Epithelial cell of alveolus of lung (primary cell): ENCODE measurements at places on chromosomes 2 and 18. TPM values are rescaled to one million over a fixed set of nuclear protein-coding genes. Genes with fewer than 3 reads are reported as not detected.

Gene CXXC1
- 38.3 and 39.3 TPM in 2 replicates for total RNA-seq

Gene ESCO1
- total RNA-seq, result 7.2 and 10.4 TPM in 2 replicates

Gene FAM98A
- total RNA-seq, result 18.1 and 50.0 TPM in 2 replicates

Gene KLHL41
- 0.13 and 5.7 TPM in 2 replicates for total RNA-seq

Gene ERBB4
- total RNA-seq, result under 0.01 TPM in 1 of 2 replicates, not detected in the other
